ENCODE measurements at places on chromosomes 1 and 21.

- no peak for DNase-seq
Measured at GRCh38 chr1:24775348-24775747, 30.1 kb downstream of the CLIC4 start.

DNA sequence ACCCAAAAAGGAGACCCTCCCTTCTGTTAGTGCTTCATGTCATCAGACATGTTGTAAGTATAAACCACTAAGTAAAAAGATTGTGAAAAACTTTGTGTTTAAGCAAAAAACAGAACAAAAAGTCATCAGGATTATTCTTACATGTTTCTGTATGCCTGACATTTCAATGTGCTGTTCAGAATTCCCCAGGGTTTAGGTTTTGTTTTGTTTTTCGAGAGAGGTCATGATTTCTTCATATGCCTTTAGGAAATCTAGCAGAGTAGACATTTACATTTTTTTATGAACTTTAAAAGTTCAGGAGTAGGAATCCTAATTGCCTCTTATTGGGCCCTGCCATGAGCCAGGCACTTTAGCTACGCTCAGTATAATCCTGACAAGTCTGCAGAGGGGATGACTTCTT is 85.3 kb downstream of the VPS13D start:
- no peak for DNase-seq

DNA sequence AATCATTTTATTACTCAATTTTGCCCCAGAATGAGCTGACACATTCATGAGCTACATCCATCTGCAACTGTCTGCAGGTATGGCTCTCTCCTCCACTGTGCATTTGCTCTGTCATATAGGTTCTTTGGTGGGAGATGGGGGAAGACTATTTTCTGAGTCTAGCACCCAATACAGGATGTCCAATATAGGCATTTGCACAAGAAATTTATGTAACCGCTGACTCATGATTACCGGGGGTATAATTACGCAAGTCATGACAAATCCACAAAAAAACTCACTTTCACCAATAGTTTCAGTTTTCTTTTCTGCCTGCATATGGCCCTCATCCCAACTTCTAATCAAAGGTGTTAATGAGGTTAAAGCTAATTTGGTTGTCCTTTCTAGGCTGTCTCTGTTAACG is 17.5 kb upstream of the VSIG8 start:
- DNase-seq = no peak

GRCh38 chr1:240149484-240150094 is 57.9 kb downstream of the FMN2 start:
- no peak for DNase-seq

- no peak for DNase-seq
Measured at GRCh38 chr1:175383239-175383638, 190.7 kb upstream of the KIAA0040 start.

DNA sequence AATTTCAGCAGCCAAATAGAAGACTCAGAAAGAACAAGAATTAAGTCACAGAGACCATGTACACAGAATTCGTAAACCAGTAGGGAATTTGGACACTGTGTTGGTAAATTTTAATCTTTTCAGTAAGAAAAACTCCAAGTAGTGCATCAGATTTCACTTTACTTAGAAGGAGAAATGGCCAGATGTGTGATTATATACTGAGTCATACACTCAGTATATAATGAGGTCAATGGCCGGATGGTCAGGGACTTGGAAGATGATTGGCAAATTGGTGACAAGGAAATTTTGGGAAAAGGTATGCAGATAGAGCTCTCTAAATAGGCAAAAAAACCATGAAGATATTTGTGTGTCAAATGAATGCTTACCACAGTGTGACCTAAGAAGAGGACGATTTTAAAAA is 399.8 kb upstream of the LRRC7 start:
- no peak for DNase-seq
